ENCODE measurements at places on chromosomes 11 and 22.

DNA sequence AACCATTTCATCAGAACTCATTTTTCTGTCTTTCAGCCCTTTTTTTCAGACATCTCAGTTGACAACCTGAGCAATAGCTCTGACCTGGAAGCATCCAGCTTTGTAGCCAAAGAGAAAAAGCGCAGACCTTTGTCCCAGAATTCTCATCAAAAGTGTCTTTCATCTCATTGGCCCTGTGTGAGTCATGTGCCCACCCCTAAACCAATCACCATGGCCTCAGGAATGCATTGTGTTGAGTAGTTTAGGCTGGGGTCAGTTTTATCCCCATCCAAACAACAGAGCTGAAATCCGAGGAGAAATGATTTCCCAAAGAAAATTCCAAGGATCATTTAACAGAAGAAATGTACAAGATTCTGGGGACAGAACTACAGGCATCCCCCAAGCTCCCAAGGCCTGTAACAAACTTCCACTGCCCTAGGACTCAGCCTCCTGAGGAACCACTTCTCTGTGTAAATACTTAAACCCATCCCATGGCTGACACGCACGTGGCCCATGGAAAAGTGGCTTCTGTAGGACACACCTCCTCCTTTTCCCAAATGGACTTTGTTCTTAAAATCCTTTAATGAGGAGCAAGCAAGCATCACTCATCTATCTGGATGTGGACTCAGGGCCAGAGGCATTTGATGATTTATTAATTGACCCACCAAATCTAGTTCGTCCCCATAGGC lies 429.0 kb downstream of the SOX6 start:
- DNase-seq: no peak

DNA sequence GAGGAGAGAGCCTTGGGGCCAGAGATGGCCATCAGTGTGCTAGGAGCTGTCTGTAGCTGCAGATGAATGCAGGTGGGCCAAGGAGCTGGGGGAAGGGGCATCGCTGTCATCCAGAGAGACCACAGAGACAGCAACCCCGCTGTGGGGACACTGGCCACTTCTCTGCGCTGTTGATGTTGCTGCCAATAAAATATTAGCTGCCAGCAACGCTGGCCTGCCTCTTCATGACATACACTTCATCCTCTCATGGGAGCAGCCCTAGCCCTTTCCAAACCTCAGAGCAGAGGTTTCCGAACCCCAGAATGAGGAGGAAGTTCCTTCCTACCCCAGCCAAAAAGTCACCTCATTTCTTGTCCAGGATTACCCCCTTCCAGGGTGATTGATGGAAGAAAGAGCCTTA lies 106.2 kb downstream of the PARVA start:
- DNase-seq: no peak

GRCh38 chr22:32389685-32390084 lies 22.4 kb downstream of the RTCB start:
- DNase-seq: no peak

DNA sequence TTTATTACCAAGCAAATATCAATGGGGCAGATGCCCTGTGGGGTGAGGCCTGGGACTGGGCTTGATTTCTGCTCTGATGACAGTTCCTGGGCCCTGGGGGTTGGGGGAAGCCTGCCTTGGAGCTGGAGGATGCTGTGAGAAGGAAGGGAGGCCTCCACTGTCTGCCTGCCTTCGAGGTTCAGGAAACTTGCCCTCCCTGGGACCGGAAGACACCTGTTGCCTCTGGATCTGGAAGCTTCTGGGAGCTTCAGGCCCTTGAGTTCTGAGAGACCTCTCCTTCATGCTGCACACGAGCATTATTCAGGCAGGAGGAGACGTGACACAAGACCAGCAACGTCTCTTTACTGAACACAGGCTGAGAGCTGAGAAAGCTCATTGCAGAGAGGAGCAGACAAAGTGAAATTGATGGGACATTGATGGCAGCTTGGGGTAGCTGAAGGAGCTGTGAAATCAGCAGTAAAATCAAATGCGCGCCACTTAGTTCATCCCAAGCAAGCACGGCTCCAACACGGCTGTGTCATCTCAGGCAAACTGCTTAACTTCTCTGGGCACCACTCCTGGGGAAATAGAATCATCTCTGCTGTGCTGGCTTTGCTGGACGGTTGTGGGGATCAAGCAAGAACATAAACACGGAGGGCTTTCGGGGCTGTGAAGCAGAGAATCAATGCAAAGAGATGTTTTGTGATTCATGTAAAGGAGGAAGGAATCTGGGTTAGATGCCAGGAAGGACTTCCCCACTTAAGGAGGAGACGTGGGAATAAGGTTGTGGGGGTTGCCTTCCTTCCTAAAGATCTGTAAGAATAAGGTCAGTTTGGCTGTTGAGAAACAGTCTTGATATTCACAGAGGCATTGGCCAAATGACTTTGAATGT lies 64.5 kb downstream of the TP53I11 start:
- no peak for DNase-seq

DNA sequence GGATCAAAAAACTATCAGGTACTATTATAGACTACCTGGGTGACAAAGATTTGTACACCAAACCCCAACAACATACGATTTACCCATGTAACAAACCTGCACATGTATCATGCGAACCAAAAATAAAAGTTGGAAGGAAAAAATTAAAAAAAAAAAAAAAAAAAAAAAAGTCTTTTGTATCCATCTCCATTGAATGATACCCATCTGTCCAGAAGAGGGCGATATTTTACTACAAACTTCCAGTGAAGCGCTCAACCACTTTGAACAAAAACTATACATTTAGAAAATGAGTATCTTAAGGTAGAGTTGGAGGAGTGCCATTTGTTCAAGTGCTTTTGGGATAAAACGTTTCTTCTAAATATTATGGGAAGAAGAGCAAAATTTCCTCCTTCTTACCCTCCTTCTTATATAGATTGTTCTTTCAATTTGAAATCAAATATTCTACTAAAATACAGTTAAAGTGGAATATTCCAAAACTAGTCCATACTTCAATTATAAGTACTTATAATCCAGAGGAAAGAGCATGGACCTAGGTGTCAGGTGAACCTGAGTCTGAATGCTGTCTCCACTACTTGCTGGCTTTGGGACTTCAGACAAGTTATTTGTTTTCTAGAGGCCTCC lies 23.3 kb downstream of the ARL14EP start:
- no peak for DNase-seq

DNA sequence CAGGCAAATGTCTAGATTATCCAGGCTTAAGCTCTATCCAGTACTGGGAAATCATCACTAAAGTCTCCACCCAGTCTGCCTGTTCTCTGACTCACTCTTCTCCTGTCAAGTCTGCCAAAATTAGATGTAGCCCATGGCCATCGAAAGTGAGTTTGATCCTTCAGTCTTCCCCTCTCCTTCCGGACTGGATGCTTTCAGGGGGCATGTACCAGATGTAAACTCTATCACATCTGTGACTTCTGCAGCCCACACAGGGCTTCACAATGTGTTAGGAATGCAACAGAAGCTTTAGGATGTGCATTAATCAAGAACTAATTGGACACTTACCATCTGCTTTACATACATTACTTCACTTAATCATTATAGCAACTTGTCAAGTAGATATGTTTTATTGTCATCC lies 12.3 kb downstream of the ME3 start:
- DNase-seq: no peak

- DNase-seq: no peak
Measured at GRCh38 chr11:11580012-11580411, 41.8 kb downstream of the GALNT18 start.

DNA sequence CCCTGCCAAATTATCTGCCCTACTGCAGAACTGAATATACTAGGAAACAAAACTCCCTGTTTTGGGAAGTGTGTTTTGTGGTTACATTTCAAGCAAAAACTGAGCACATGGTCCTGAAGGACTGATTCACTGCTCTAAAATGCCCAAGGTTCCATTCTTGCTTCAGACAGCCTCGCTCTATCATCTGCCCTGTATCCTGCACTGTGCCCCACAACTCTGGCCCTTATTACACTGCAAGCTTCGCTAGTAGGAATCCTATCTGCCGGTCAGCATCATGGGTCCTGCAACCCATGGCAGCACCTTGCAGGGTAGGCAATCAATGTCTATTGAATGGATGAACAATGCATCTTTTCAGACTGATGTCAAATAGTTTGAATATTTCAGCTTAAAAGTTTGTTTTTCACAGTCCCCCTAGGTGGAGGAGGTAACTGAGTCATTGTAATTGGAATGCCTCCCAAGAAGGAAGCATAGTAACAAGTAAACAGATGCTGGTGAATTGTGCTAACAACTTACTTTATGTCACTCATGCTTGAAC lies 21.3 kb downstream of the LAYN start:
- DNase-seq: no peak

DNA sequence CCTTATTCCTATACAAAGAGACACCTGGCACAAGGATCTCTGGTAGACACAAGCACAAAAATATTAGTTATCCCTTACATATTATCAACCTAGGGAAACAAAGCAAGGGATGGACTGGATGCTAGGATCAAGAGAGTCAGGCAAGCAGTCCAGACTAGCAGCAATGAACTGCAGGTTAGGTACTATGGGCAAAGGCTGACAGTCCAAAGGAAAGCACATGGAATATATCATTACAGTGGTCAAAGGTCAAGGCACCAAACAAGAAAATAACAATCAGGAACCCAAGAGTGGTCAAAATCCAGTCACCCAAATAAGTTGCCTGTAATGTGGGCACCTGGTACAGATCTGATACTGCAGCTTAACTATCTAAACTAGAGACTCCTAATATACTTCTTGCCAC lies 77.7 kb downstream of the TTC28 start:
- DNase-seq: no peak

- no peak for DNase-seq
Measured at GRCh38 chr22:43666457-43666856, 145.6 kb downstream of the EFCAB6 start.

DNA sequence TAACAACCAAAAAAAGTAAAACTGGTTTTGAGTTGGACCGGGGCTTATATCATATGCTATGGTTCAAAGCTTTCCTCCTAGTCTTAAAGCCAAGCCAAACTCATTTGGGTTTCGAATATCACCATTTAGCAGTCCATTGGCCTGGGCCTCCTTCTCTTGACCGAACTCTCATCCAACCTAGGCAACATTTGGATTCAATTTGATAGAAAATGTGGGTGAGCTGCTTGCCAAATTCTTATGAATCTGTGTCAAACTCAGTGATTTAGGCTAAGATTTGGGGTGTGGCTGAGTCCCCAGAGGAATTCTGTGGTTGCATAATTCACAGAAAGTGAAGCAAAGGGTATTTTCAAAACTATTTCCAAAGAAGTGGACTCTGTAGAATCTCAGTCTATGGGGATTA lies 83.7 kb downstream of the BLID start:
- no peak for DNase-seq

- no peak for DNase-seq
Measured at GRCh38 chr11:70552167-70553150, 154.1 kb downstream of the CTTN start.

DNA sequence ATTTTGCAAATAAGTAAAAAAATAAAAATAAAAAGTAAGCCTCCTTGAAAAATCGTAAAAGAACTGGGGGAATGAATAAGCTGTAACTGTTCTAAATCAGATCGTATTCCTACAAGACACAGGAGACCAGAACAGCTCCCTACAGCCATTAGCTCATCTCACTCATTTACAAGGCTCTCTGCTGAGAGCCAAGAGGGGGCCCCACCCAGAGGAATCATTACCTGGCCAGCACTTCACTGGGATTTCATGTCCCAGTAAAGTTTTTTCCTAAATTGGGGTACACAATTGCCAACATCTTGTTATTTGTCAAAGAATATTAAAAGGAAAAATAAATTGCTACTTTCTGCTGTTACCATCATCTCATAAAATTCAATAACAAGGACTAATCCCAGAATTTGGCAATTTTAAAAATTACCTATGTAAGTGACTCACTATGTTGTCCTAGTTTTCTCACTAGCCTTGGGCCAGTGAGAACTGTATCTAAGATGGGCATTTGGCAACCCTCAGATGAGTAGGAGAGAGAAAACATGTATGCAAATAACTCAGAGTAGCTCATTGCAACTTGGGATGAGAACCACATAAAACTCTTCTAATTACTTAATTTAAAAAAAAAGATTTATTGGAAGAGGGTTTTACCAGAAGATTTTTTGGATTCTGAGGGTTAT lies 18.4 kb upstream of the SMTN start:
- DNase-seq: no peak

DNA sequence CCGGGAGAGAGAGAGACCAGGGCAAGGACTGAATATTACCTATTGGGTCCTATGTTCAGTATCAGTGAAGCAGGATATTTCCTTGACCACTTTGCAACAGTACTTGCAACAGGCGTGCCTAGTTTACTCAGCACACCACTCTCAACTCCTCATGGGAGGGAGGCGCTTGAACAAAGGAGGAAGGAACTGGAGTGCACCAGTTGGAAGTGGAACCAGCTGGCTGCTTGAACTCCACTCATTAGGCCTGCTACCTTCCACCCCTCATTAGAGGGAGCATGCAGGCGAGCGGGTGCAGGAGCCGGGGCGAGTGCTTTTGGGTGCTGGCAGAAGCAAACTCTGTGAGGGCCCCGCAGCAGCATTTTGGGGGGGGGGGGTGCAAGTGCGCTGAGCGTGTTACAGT lies 1369.6 kb upstream of the RAG2 start:
- DNase-seq: no peak

- no peak for DNase-seq
Measured at GRCh38 chr11:11171854-11172253, 181.2 kb downstream of the CSNK2A3 start.
